ENCODE measurements at places on chromosomes 3 and 15.
A peak's percentile ranks its signal among the peaks of the same experiment; 100 is the strongest.

DNA sequence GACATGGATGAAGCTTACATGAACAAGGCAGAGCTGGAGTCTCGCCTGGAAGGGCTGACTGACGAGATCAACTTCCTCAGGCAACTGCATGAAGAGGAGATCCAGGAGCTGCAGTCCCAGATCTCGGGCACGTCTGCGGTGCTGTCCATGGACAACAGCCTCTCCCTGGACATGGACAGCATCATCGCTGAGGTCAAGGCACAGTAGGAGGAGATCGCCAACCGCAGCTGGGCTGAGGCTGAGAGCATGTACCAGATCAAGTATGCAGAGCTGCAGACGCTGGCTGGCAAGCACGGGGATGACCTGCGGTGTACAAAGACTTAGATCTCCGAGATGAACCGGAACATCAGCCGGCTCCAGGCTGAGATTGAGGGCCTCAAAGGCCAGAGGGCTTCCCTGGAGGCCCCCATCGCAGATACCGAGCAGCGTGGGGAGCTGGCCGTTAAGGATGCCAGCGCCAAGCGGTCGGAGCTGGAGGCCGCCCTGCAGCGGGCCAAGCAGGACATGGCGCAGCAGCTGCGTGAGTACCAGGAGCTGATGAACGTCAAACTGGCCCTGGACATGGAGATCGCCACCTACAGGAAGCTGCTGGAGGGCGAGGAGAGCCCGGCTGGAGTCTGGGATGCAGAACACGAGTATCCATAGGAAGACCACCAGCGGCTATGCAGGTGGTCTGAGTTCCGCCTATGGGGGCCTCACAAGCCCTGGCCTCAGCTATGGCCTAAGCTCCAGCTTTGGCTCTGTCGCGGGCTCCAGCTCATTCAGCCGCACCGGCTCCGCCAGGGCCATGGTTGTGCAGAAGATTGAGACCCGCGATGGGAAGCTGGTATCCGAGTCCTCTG lies 77.6 kb downstream of the CLDN11 start:
- no peak for DNase-seq

DNA sequence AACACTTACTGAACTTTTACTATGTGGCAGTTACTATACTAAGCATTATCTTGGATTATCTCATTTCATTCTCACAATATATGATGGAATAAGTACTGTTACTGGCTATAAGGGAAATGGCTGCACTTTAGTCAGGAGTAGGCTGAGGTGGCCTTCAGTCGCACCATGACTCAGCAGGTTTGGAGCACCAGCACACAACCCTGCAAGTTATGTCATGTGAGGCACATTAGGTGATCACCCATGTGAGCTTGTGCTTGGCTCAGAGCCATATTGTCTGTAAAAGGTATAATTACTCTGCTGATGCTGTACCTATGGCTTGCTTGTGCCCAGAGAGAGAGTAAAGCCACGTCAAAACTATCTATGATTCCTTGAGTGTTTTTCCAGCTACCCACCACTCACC lies 54.1 kb upstream of the TIPARP start:
- no peak for DNase-seq

GRCh38 chr3:189860296-189860695 lies 229.1 kb downstream of the TP63 start:
- DNase-seq = no peak

- DNase-seq = peak; percentile 88
Observed at GRCh38 chr3:157618075-157618760, 115.0 kb upstream of the VEPH1 start.

DNA sequence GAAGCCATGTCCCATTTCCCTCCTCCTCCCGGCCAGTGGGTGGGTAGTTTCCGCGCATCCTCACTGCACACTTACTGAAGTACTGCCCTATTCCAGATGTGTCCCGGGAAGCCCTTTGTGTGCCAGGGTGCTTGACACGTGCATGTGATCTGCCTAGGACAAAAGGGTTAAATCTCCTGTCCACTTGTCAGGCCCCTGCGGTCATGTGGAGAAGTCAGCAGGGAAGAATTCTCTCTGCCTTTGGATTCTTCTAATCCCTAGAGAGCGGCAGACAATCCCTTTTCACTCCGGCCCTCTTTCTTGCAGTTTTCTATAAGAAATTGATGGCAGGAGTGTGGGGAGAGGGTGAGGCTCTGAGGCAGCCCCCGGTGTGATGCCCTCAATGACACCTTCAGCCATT lies 19.8 kb downstream of the ST8SIA2 start:
- no peak for DNase-seq

DNA sequence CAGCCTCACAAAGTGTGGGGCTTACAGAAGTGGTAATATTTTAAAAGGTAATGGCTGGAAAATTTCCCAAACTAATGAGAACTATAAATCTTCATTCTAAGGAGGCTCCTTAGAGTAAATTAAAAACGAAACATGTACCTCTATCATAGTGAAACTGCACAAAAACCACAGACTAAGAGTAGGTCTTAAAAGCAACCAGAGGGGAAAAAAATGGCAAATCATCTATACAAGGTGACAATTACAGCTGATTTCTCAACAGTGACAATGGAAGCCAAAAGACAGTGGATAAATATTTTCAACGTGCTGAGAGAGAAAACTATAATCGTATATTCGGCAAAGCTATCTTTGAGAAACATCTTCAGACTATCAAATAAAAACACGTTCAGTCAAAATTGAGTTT lies 20.6 kb downstream of the HEG1 start:
- DNase-seq = peak; percentile 58

- DNase-seq = no peak
Observed at GRCh38 chr3:66659056-66659455, 158.2 kb upstream of the LRIG1 start.

- no peak for DNase-seq
Observed at GRCh38 chr3:138089091-138089490, 26.3 kb downstream of the DZIP1L start.

DNA sequence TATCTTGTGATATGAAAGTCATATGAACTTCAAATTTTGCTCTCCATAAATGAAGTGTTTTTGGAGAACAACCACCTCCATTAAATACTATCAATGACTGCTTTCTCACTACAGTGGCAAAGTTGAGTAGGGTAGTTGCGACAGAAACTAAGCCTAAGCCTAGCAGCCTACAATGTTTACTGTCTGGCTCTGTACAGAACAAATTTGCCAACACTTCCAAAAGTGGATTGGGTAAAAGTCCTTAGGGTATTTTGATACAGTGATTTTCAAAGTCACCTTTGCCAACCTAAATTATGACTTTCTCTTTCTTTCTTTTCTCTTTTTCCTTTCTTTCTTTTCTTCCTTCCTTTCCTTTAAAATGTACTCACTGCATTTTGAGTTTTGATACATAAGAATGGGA lies 142.6 kb downstream of the PLCL2 start:
- no peak for DNase-seq

DNA sequence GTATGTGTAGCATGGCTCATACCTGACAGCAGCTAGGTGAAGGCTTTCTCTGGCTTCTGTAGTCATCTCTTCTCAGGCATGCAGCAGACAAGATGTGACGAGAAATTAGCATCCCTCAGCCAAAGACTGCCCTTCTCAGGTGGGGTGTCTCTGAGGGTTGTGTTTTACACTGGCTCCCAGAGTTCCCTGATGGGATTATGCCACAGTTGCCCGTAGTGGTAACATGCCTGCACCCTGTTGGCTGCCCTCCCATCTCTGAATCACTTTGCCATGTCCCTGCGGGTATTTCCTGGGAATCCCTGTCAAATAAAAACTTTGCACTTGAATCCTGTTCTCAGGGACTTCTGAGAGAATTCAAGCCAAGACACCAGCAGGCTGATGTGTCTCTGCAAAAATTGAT lies 70.5 kb downstream of the LRTM1 start:
- DNase-seq = no peak

- DNase-seq = no peak
Observed at GRCh38 chr3:106582151-106582550, 713.3 kb upstream of the CBLB start.

GRCh38 chr15:38024293-38025091 lies 90.1 kb downstream of the TMCO5A start:
- DNase-seq = no peak

GRCh38 chr15:64193971-64194370 lies 31.1 kb upstream of the PPIB start:
- DNase-seq = no peak

DNA sequence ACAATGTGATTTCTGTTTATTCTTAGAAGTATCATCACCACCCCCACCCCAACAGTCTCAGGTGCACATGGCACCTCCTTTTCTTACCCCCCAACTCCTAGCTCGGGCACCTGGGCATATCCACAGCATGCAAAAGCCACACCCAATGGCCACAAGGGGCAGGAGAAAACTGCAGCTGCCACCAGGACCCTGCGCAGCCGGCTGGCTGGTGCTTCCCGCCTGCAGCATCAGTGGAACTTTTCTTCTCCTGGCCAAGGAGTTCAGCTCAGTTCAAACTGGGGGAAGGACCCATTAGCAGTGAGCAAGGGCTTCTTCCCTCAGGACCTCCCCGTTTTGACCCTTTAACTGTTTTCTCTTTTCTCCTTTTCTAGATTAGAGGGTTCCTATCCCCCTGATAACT lies 44.8 kb downstream of the TM4SF18 start:
- DNase-seq = no peak

DNA sequence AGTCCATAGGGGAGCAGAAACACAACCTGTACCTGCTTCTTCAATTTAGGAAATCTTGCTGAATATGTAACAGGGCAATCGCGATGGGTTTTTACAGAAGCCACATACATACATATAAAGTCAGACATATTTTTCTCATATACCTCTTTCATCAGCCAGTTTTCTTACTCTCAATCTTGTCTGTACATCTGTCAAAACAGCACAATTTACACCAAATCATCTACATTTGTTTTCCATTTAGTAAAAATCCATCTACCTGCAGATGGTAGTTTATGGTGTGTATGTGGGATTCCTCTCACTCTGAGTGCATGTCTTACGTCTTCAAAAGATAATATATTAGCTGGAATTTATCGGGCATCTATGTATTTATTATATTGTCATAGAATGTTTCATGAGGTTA lies 208.7 kb downstream of the ZPLD1 start:
- no peak for DNase-seq

DNA sequence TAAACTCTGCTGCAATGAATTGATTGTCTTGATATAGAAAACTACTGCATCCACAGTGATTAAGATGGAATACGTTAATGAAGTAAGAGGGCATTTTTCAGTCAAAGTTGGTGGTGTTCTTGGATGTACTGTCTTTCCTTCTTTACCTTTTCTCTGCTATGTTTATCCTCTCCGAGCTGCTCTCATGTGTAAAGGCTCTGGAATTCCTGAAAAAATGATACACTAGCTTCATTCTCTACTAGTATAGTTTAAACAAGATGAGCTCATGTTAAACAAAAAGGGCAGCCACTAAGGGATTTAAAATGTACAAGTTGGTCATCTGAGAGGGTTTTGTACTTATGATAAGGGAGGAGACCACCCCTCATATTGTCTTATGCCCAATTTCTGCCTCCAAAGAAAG lies 504.6 kb upstream of the NECTIN3 start:
- no peak for DNase-seq

DNA sequence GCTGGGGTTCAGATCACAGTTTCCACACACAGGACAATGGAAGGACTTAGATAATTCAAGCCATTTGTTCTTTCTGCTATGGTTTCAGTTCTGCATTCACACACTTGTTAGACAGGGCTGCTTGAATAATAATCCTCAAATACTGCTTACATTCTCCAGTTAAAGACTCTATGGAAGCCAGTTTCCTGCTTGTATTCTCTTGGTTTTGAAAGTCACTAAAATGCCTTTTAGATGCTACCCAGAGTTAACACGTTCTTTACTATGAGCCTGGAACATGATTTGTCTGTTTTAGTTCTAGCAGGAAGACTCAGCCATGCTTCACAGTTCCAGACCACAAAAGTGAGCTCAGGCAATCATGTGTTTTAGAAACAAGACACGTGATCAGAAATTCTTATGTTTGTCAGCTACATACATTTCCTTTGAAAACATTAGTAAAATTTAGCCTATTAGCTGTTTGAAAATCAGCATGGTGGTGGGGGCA lies 152.4 kb downstream of the LEKR1 start:
- peak; percentile 88 for DNase-seq

- DNase-seq = no peak
Observed at GRCh38 chr3:5579139-5579602, 391.7 kb downstream of the EDEM1 start.

DNA sequence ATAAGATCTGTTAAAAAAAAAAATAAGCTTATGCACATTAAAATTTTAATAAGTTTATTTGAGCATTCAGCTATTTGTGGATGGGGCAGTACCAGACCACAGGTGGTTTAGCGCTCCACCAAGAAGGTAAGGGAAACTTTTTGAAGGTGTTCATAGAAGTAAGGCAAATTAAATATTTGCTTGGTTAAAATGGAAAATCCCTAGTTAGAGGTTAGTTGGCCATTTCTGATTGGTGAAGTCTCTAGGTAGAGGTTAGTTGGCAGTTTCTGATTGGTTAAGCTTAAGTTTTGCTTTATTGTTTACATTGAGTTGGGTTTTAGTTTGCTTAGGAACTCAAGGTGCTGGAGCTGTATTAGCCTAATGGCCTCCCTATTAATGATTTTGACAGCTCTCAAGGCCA lies 30.7 kb downstream of the SCN11A start:
- no peak for DNase-seq

GRCh38 chr15:100107606-100108225 lies 234.1 kb downstream of the ADAMTS17 start:
- no peak for DNase-seq

- DNase-seq = peak; percentile 57
Observed at GRCh38 chr3:59374818-59375211, 325.0 kb upstream of the CFAP20DC start.

DNA sequence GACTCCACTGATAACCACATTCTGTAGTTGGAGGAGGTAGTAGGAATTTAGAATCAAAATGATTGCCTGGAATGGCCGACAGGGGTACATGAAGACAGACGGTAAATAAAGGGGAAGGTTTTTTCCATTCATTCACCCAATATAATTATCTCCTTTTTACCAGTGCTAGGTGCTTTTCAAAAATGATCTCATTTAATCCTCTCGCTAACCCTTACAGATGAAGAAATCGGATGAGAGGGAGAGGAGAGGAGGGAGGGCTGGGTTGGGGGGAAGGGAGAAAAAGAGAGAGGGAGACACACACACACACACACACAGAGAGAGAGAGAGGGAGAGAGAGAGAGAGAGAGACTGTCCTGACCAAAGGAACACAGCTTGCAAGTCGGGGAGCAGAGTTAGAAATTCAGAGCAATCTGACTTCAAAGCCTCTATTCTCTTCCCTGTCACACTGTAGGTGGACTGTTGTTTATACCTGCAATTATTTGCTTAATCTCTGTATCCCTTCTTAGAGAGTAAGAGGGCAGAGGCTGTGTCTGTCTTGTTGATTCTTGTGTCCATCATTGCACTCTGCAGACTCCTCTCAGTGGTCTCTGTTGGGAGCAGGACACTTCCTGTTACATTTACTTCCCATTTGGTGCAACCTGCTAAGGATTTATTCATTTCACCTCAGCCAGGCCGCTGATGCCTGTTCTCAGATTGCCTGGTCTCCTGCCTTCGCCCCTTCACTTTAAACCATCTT lies 18.7 kb upstream of the PAQR9 start:
- DNase-seq = no peak
